Activated CD4-positive, CD25-positive, alpha-beta regulatory T cell treated with anti-CD3 and anti-CD28 coated beads, Interleukin-2, amount 50 U/mL, for 24 hours (primary cell): ENCODE measurements at places on chromosomes 6 and 20.
A peak's percentile ranks its signal among the peaks of the same experiment; 100 is the strongest.

DNA sequence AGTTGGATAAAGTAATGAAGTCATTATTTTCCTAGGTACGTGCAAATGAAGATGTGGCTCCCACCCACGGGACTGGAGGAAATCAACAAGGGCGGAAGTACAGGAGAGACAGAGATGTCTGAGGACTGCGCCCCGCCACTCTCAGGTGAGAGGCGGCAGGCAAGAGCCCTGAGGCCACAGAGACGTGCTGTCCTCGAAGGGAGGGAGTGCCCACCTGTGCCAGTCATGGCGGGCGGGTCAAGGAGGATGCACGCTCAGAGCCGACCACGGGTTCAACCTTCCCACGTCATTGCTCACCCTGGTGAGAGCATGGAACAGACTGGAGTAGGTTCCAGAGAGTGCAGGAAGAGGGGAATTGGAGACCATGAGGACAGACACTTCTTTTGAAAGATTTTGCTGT is 12.7 kb downstream of the CST8 start:
- ATAC-seq = no peak

- ATAC-seq = no peak
Observed at GRCh38 chr20:21513181-21513663, 642 bp downstream of the NKX2-2 start.

- ATAC-seq = no peak
Observed at GRCh38 chr6:22332711-22333110, 35.9 kb upstream of the PRL start.

DNA sequence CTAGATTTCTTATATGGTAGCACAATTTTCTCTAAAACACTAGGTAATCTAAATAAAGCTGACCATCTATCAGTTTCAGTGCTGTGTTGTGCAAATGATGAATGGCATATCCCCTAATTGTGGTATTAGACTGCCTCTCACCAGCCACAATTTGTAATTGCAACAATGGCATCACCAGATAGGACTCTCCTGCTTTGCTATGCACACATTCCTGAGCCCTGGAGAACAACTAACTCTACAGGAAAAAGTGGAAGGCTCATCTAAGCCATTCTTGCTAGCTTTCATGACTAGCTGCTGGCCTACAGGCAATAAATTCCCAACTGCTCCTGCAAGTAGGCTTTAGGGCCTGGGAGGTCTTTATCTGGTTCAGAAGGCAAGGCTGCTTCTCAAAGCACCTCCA is 974.1 kb downstream of the EYS start:
- ATAC-seq = no peak

GRCh38 chr6:159493898-159494585 is 199.0 kb downstream of the SOD2 start:
- no peak for ATAC-seq

GRCh38 chr6:125486881-125487280 is 185.1 kb upstream of the HDDC2 start:
- ATAC-seq = no peak

GRCh38 chr6:119446609-119447008 is 97.0 kb upstream of the MAN1A1 start:
- ATAC-seq = peak; percentile 7

DNA sequence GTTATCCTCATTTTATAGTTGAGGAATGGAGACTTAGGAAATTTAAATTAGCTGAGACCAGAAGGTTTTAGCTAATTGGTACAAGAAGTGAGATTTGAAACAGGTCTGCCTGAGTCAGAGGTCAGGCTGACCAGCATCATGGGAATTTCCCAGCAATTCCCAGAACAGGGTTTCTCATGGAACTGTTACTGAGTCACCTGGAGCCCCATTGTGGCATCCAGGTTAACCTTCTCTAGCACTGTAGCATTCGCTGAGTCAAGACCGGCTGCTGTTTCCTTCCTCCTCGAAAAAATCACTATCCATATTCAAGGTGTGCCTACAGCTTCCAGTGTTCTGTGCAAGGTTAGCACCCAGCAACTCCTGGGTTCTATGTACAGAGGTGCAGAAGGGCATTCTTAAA is 238.0 kb upstream of the MAN1A1 start:
- ATAC-seq = no peak

GRCh38 chr6:38427492-38428210 is 212.1 kb downstream of the BTBD9 start:
- no peak for ATAC-seq

DNA sequence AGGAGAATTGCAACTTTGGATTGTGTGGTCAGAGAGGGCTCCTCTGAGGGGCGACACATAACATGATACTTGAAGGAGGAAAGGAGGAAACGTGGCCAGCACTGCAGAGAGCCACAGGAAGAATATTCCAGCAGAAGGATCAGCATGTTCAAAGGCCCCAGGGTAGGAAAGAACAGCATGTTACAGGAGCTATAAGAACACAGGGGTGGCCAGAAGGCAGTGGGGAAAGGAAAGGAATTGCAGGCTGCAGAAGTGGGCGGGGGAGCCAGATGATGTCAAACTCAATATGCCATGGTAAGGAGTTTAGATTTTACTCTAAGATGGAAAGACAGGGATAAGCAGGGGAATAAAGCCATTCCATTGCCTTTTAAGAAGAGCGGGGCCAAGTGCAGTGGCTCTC is 30.7 kb downstream of the MGME1 start:
- no peak for ATAC-seq

GRCh38 chr6:31462964-31463870 is 34.7 kb upstream of the MICB start:
- peak; percentile 96 for ATAC-seq

GRCh38 chr20:31587545-31588389 is 17.3 kb upstream of the ID1 start:
- ATAC-seq = peak; percentile 58

DNA sequence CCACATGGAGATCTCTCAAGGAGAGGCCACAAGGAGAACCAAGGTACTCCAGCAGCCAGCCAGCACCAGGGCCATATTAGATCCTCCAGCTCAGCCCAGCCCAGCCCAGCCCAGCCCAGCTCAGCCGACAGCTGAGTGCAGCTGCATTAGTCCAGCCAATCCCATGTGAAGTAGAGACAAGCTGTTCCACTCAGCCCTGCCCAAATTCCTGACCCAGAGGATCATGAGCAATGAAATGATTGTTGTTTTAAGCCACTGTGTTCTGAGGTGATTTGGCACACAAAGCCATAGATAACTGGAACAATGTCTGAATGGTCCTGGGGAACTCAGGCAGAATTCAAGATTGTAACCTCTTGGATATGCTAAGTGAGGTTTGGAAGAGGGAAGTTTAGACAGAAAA is 59.5 kb upstream of the BMP2 start:
- no peak for ATAC-seq

DNA sequence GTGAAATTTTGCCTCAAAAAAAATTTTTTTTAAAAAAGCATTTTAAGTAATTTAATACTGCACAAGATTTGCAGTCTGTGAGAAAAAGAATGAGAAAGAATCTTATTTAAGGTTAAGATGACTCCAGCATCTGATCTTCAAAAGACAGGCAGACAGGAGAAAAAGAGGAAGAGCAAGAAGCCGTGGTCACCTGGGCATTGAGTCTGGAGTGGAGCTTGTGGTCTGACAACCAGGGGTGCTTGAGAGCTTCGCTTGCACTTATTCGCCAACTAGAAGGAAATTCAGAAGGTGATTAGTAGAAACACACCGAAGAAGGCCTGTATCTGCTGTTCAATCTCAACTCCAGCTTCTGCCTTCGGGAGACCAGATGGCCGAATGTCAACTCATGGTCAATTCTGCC is 75.9 kb downstream of the MYLK4 start:
- no peak for ATAC-seq

DNA sequence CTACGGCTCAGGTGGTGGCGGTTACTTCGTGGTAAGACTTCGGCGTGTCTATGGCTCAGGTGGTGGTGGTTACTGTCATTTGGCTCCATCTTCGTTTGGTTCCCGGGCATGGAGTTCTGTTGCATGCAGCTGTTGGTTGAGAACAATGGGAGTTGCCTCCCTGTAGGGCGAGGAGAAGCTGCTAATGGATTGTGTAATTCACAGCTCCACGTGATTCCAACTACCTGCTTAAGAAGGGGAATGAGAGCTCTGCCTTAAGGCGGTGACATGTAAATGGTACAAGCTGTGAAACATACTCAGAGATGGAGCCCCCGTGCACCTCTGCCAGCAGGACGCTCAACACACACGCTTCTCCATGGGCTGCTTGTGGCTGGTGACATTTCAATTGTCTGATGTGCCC is 12.4 kb upstream of the DACT2 start:
- no peak for ATAC-seq

DNA sequence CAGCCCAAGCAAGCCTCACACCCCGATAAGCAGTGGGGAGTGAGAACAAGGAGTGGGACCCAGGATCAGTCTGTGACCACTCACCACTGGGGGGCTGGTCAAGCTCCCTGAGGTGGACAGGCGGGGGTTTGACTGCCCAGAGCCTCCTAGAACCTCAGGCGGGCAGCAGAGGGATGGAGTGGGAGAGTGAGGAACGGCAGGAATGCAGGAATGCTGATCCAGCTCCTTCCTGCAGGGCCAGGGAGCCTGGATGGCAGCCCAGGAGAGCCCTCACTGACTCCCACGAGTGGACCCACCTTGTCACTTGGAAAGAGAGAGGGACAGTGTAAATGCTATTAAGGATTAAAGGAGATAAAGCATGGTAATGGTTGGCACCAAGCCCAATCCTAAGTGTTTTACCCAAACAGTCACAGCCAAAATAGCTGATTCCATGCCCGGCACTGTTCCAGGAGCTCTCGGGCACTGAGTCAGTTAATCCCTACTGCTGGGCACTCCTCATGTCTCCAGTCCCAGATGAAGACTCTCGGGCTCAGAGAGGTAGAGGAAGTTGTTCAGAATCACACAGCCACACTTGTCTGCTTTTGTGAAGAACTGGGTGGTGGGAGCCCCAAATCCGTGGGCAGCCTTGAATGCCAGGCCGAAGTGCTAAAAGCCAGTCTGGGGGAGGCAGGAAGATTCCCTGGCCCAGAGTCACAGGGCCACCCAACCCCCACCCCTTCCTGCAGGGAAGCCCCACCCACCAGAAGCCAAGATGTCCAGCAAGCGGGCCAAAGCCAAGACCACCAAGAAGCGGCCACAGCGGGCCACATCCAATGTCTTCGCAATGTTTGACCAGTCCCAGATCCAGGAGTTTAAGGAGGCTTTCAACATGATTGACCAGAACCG is 3.1 kb downstream of the MYL9 start:
- ATAC-seq = no peak

GRCh38 chr20:64065062-64065973 is 2.3 kb downstream of the TCEA2 start:
- no peak for ATAC-seq

DNA sequence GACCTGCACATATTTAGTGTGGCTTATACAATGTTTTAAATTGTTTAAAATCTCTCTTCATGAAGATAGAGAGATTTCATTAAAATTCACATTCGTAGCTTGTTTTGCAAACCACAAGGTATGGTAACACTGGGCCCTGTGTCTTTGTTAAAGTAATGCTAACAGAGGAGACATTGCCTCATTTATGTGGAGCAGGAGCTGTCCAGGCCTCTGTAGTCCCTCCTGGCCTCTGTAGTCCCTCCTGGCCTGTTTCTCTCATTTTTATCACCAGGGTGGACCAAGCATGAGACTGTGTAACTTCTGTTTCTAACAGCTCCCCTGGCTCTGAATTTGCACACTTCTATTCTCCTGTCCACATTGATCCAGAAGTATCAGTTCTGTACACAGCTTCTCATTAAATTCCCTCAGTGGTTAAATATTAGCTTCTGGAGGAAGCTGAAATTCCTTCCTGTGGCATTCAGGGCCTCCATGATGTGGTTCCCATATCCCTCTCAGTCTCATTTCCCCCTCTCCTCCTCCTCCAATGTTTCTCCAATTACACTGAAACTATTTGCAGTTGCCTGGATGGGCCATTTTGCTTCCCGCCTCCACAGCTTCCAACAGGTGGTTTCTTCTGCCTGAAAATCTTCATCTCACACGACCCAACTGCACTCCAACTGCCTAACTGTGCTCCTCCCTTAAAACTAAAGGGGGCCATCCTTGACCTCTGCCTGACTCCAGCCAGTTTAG is 340.4 kb downstream of the SYNE1 start:
- ATAC-seq = no peak
